ENCODE measurements at places on chromosomes 2 and 18.

GRCh38 chr2:46075848-46076247, 221.4 kb upstream of the EPAS1 start:
- DNase-seq: no peak

DNA sequence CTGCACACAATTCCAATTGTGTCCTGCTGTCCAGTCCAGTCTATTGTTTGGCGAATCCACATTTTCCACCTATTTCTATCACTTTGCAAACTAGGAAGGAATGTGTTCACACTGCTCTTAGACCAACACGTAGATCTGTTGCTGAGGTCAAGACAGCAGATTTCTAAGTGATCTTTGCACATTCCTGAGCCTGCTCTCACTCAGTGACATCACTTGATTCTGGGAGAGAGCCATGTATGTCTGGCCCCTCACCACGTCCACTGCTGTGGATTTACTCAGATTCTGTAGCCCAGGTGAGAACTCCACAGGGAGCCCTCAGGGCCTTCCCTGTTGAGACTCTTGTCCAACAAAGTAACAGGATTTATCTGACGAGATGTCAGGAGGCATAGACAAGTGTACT, 317.2 kb downstream of the TSN start:
- no peak for DNase-seq

GRCh38 chr18:27004056-27004829, 138.7 kb upstream of the AQP4 start:
- no peak for DNase-seq

DNA sequence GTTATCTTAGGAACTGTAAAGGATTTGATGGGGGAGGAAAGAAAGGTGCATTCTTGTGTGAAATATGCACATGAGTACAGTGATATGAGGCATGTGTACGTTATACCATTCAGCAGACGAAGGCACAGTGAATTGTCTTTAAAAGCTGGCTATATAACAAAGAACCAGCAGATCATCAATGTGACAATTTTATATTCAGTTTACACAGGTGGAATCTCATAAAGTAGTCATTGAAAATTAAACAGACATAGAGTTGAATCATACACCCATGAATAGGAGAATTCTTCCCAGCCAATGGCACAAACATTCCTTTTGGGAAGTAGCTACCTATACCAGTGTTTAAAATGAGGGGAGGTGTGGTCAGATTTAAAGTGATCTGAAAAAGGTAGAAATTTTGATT, 470.3 kb downstream of the DSC3 start:
- DNase-seq: no peak

- DNase-seq: peak; percentile 6
Measured at GRCh38 chr2:83596592-83597282, 862.3 kb downstream of the SUCLG1 start.

GRCh38 chr2:98346311-98347236, at the start of gene CNGA3:
CNGA3 (plus strand) TSS chr2:98346456; CDS start chr2:98369976, 23,520 bp downstream.
- no peak for DNase-seq

Measured in amniotic epithelial cell (primary cell).